ENCODE measurements at places on chromosomes 7 and 10.

- no peak for DNase-seq
Observed at GRCh38 chr10:44962870-44963738, 3.5 kb downstream of the RASSF4 start.

GRCh38 chr7:116809636-116810266 lies 52.6 kb upstream of the CAPZA2 start:
- DNase-seq = no peak

DNA sequence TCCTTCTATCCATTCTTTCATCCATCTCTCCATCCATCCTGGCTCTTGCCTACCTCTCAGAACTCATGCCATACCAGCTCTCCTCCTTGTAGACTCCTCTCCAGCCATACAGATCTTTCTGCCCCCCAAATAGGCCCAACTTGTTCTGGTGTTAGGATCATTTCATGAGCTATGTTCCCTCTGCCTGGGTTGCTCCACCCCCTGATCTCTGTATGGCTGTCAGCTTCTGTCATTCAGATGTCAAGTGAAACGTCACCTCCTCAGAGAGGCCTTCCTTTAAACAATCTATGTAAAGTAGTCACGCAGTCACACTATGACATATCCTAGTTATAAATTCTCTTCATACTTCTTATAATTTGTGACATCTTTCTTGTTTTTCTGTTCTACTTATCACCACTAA lies 42.3 kb upstream of the PNLIPRP3 start:
- no peak for DNase-seq

- no peak for DNase-seq
Observed at GRCh38 chr10:124068929-124069328, 24.5 kb downstream of the CHST15 start.

DNA sequence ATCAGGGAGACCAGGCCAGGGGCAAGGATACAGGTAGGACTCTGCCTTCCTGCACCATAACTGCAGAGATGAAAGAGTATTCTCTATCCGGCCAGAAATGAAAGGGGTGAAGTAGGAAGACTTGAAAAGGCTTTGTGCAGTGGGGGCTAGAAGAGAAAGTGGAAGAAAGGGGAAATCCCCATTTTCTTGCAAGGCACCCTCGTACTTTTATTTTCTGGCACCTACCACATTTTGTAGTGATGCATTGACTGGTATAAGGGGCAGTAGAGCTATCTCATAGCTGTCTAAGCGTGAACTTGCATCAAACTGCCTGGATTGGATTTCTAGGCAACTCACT lies 752 bp upstream of the CAMK2G start:
- peak; percentile 41 for DNase-seq

DNA sequence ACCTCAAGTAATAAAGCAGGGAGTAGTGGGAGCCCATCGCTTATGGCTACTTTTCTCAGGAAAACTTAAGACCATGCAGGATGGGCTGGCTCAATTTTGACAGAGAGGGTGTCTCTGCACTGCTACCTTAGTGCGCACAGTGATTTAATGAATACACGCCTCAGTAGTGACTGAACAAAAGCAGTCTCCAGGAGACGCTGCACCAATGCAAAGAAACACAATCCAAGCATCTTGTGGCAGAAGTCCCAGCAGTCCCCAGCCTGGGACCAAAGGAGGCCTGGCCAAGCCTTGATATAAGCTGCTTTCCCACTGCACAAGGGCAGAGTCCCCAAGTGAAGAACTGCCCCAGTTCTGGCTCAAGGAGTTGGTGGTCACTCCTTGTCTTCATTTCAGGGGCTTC lies 368.9 kb downstream of the KCNMA1 start:
- no peak for DNase-seq

GRCh38 chr7:76303202-76304147 lies 1.0 kb downstream of the HSPB1 start:
- peak; percentile 78 for DNase-seq

DNA sequence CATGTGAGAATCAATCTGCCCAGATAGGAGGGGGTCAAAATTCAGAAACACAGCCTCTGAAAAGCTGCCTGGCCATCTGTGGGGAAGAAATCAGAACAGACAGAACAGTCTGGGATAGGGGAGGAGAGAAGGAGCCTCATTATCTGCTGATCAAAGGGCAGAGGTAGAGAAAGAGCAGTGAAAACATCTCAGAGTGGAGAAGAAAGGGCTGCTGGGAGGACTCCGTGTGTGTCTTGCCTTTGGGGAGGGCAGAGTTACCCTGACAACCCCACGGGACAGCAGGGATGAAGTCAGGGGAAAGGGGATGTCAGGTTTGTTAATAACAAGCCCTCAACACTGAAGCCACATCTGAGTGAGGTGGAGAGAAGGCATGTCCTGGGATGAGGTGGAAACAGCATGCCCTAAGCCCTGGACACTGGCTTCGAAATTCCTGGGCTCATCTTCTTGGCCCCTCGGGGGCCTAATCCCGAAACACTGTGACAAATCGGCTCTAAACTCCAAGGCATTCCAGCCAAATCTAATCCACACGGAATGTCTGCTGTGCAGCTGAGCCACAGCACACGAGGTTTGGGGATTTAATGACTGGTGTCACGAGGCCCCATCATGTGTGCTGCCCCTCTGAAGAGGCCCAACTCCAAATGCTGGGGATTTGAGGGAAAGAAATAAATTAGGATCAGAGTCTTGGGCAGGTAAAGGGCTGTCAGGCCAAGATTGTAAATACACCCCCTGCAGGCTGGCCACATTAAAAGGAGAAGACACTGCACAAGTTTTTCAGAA lies 82.8 kb upstream of the FGFR2 start:
- DNase-seq = no peak

GRCh38 chr10:98235846-98236245 lies 32.1 kb downstream of the LOXL4 start:
- DNase-seq = no peak

All from stimulated activated CD4-positive, alpha-beta T cell treated with anti-CD3 and anti-CD28 coated beads, Interleukin-1b, Interleukin-23, amount 100 ng/mL, for 4 hours (primary cell).